ENCODE measurements at places on chromosomes 1 and 21.
A peak's percentile ranks its signal among the peaks of the same experiment; 100 is the strongest.

DNA sequence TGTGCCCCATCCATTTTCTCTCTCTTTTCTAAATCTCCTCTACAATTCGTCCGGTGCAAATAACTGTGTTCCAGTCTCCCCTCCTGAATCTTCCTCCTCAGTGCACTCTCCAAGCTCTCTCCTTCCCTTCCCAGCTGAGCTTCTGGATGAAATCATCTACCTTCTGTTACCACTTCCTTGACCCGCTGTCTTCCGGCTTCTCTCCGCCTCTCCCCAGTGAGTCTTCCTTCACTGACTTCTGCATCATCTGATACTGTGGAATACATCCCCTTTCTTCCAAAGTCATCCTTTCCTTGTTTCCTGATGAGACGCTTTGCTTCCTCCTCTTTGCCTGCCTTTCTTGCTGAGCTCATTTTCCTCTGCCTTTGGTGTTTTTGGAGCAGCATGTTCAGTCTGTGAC lies 96.9 kb downstream of the MAB21L3 start:
- DNase-seq = no peak

GRCh38 chr1:15424146-15424667 lies 14.0 kb upstream of the CTRC start:
- DNase-seq = no peak

GRCh38 chr1:221611656-221612046 lies 130.2 kb downstream of the DUSP10 start:
- no peak for DNase-seq

DNA sequence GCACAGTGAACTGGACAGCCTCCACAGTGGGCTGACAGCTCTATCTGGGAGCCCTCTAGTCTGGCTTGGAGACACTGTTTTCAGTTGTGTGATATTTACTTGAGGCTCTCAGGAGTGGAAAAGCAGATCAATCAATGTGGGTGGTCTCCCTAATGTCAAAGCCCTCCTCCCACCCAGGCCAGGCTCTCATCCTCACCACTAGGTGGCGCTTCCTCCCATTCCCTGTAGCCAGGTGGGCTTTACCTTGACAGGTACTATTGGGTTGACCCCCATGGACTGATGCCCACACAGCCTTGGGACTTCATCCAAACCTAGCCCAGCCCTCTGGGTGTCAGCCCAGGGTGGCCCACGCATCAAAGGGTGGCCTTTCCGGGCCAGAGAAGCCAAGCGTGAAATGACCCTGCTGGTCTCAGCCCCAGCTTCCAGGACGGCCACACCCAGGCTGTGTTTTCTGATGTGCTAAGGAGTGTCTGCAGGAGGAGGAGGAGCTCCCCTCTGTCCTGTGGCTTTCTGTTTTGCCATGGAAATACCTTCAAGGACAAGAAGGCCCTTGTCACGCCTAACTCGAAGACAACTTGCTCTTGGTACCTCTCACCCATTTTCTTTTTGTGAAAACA lies 54.0 kb downstream of the CLIC6 start:
- DNase-seq = peak; percentile 37

GRCh38 chr1:172537827-172538391 lies 5.0 kb downstream of the SUCO start:
- no peak for DNase-seq

DNA sequence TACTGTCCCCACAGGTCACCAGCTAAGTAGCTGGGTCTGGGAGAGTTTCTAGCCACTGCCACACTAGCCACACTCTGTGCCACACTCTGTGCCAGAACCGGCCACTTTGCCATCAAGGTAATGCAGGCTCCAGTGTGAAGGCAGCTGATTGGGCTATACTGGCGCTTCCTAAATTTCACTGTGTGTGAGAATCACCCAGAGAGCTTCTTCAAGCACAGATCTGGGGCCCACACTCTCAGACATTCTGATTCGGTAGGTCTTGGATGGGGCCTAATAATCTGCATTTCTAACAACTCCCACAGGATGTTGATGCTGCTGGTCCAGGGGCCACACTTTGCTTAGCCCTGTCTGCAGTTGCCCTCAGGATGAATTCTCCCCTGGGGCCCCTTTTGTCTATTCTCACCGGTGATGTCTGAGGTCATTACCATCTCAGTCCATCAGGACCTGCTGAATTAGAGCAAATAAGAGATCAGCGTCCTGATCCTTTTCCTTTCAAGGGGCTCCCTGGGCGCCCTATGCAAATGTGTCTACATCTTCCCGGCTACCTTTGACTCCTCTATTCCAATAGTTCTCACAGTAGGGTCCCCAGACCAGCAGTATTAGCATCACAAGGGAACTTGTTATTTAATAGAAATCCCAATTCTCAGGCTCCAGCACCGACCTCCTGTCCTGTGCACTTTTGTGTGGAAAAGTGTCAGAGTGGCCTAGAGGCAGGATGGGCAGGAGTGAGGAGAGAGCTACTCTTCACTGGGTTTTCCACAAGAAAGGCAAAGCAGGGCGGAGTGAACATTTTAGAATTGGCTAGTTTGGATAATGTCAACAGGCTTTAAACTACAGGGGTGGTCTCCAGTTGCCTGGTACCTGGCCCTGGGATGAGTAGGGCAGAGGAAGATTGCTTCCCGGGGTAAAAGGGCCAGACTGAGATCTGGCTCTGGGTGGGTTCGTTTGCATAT lies 24.7 kb upstream of the LRRN2 start:
- no peak for DNase-seq

GRCh38 chr1:182633657-182634281 lies 29.6 kb upstream of the RGS16 start:
- no peak for DNase-seq

DNA sequence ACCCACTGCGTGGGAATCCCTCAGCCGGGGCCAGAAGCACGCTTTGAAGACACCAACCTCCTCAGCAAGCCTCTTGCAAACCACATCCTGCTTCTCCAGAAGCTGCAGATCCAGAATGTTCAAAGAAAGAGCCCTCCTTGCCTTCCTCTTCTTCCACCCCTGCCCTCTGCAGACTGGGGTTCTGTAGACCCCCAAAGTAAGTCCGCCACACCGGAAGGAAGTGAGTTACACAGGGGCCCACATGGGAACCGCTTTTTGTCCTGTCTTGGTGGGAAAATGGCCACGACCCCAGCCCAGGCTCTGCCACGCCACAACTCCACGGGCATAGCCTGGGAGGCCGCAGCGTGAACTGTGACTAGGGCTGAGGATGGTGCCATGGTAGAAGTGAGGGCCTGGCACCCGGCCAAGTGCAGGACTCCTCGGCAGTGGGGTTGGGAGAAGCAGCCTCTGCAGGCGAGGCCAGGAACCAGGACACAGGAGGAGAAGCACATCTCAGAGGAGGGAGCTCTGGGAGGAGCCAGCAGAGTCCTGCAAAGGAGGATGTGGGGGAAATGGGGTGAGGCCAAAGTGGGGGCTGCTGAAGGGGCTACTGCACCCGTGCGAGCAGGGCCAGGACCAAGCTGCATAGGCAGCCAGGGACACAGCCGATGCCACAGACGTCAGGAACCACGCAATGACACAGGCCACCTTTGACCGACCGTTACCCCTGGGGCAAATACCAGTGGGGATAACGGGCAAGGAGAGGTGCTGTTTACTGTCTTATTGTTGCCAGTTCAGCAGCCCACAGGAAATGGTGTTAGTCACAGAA lies 30.9 kb downstream of the PDE9A start:
- DNase-seq = no peak

DNA sequence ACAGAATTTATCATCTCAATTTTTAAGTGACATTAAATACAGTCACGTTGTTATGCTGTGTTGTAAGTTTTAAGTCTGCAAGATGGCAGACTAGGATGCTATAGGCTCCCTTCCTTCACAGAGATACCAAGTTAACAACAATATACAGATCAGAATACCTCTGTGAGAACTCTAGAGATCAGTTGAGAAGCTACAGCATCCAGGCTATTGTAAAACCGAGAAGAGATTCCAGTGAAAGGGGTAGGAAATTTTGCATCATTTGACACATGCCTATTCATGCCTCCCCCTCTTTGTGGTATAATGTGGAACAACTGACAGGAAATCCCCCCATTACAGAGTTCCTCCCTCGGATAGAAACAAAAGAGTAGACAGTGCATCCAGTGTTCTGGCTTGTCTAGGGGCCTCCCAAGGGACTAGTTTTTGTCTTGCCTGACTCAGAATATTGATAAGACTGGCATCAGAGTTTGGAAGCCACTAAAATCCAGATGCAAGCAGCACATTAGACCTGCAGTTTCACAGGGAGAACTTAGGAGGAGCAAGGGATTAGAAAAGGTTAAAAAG lies 80.6 kb downstream of the LBR start:
- no peak for DNase-seq

- DNase-seq = no peak
Measured at GRCh38 chr1:190320952-190321351, 156.7 kb downstream of the BRINP3 start.

DNA sequence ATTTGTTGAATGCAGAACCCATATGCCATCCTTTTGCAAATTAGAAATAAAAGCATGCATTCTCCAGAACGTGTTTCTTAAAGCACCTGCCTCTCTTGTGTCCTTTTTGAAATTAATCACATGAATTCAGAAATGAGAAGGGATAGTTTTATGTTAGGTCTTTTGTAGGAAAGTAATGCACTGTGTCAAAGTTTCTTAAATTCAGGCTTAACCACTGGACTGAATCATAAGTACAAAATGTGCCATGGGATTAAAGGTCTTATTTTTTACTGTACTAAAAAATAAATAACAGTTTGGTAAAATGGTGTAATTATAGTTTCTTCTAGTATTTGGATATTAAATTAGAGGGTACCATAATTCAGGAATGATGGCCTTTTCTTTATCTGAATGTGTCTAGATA lies 290.1 kb upstream of the USP25 start:
- DNase-seq = no peak

DNA sequence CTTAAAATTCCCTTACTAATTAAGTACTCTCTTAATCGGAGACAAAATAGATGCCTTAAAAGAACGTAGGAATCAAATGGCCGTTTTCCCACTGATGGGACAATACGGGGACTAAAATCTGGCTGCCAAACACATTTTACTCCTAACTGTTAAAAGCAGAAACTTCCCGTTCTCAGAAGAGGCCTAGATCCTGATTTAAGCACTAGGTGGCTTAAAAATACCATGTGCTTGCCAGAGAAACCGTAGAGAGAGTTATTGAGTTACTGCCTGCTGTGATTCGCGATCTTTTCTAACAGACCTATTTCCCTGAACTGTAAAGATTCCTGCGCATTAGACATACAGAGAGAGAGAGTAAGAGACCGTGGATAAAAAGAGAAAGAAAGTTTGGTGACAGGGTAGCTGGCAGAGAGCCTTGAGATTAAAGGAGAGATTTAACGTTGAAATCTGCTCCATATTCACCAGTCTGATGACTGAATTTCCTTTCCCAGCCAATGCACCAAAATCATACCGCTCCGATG lies 54.4 kb upstream of the STUM start:
- no peak for DNase-seq

DNA sequence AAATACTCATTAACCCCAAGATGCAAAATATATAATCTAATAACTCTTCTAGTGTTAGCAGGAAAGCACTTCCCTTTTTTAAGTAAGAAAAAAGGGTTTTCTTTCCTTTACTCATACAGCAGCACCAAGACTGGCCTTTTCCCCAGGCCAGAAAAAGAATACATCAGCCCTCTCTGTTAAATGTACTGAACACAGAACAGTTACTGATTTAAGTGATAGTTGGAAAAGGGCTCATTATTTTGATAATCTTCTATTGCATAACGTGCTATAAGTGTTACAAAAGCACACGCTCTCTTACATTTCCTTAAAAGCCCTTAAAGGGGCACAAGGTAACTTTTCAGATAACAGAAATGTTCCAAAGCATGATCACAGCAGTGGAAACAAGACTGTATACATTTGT lies 142.9 kb downstream of the TIAM1 start:
- no peak for DNase-seq
